Testis (tissue), 5 donors: ENCODE measurements at places on chromosomes 11 and 22. TPM values are rescaled to one million over a fixed set of nuclear protein-coding genes. Genes with fewer than 3 reads are reported as not detected.

Gene IFITM5
- not detected for total RNA-seq

Gene NXF1
- total RNA-seq = 94.6 TPM

Gene MRGPRX1
- not detected for total RNA-seq

Gene MLC1
- 1.5 TPM for total RNA-seq

Gene C11orf65
- 48.9 TPM for total RNA-seq

Gene ROBO3
- total RNA-seq = 11.8 TPM

GRCh38 chr22:16959345-16959930 is 48.6 kb downstream of the GAB4 start:
- no peak overlapping the region for H3K27ac ChIP-seq
- H3K36me3 ChIP-seq = no peaks in the 10 kb centered on the region
- H3K27me3 ChIP-seq = no peaks in the 10 kb centered on the region
- no peak overlapping the region for H3K4me3 ChIP-seq

DNA sequence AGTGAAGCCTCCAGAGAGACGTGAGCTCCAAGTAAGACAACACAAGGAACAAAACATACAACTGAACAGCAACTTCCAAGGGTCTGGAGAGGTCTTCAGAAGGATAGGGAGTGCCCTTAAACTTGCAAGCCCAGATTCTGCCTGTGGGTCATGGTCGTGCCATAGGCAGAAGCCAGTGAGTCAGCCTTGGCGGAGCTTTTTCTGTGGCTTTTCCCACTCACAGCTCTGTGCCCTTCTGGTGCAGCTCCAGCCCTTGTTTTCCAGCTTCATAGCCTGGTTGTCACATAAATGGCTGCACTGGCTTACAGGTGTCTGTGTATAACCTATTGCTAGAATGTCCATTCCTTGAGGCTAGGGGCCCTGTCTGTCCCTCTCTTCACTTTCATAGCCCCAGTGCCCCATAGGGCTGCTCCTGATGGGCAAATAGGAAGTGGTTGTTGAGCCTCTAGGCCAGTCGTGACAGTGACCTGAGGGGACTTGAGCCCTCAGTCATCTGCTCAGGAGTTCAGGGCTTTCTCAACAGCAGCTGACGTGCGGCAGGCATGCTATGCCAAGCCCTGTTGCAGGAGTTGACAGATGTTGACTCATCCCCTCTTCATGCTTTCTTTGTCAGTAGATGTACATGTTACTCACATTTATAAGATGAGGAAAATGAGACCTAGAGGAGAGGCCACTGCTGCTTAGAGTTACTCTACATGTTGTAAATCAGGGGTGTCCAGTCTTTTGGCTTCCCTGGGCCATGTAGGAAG is 7.4 kb downstream of the MED15 start:
- H3K27me3 ChIP-seq = no peaks in the 10 kb centered on the region
- DNase-seq = no peak
- H3K27ac ChIP-seq = no peak overlapping the region
- no peaks in the 10 kb centered on the region for H3K36me3 ChIP-seq

GRCh38 chr11:79011357-79011756 is 429.5 kb downstream of the TENM4 start:
- H3K27me3 ChIP-seq = no peaks in the 10 kb centered on the region
- no peaks in the 10 kb centered on the region for H3K4me1 ChIP-seq
- no peak overlapping the region for H3K27ac ChIP-seq
- no peak overlapping the region for H3K4me3 ChIP-seq
- DNase-seq = no peak

- H3K36me3 ChIP-seq = no peaks in the 10 kb centered on the region
- no peaks in the 10 kb centered on the region for H3K4me1 ChIP-seq
- H3K4me3 ChIP-seq = no peak overlapping the region
- H3K27me3 ChIP-seq = no peaks in the 10 kb centered on the region
- H3K27ac ChIP-seq = no peak overlapping the region
Measured at GRCh38 chr11:125382314-125382791, 113.7 kb downstream of the FEZ1 start.

- DNase-seq = no peak
- H3K27ac ChIP-seq = no peak overlapping the region
- H3K4me1 ChIP-seq = no peaks in the 10 kb centered on the region
- H3K4me3 ChIP-seq = no peak overlapping the region
- H3K36me3 ChIP-seq = no peaks in the 10 kb centered on the region
Measured at GRCh38 chr11:79925570-79925969, 484.7 kb upstream of the TENM4 start.

- H3K4me3 ChIP-seq = no peak overlapping the region
- H3K27me3 ChIP-seq = no peaks in the 10 kb centered on the region
- no peak overlapping the region for H3K27ac ChIP-seq
- no peaks in the 10 kb centered on the region for H3K36me3 ChIP-seq
- DNase-seq = no peak
Measured at GRCh38 chr11:34298871-34299270, 58.9 kb downstream of the ABTB2 start.

DNA sequence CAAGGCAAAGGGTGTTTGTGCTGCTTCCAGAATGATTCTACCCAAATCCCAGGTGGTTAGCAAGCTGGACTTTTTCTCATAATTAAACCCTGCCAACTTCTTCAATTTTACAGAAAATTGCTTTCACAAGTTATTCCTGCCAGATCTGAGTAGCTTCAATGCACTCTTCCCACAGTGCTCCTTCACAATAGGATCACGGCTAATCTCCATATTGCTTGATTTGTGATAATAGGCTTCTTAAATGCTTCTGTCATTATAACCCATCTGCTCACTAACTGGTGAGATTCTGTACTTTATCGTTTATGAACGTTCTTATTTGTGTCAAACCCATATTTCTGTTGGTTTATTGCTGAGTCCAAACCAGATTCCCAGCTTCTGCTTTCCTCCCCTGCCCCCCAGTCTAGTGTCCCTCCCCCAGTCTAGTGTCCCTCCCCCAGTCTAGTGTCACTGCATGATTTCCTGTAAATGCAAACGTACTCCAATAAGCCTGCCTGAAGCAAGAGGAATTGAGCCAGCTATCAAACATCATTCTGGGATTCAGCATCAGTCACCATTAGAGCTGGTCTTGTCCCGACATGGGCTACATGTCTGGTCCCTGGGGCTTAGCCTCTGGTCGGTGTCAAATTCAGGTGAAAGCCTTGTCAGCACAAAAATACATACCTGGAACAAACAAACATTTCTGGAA is 14.0 kb downstream of the MMP3 start:
- no peak overlapping the region for H3K27ac ChIP-seq
- no peaks in the 10 kb centered on the region for H3K36me3 ChIP-seq
- DNase-seq = no peak
- H3K4me3 ChIP-seq = no peak overlapping the region
- H3K4me1 ChIP-seq = no peaks in the 10 kb centered on the region

- DNase-seq = no peak
- no peak overlapping the region for H3K27ac ChIP-seq
- no peak overlapping the region for H3K4me3 ChIP-seq
- H3K4me1 ChIP-seq = no peaks in the 10 kb centered on the region
Measured at GRCh38 chr11:131957875-131958274, 587.5 kb downstream of the NTM start.

GRCh38 chr11:69499186-69499917 is 17.9 kb downstream of the LINC01488 start:
- no peaks in the 10 kb centered on the region for H3K27me3 ChIP-seq
- no peak for DNase-seq
- peaks cover 14% of the 10 kb centered on the region for H3K4me1 ChIP-seq
- H3K27ac ChIP-seq = no peak overlapping the region
- no peak overlapping the region for H3K4me3 ChIP-seq

GRCh38 chr11:104690241-104690640 is 208.0 kb downstream of the CASP12 start:
- no peak overlapping the region for H3K4me3 ChIP-seq
- H3K36me3 ChIP-seq = no peaks in the 10 kb centered on the region
- H3K27me3 ChIP-seq = no peaks in the 10 kb centered on the region
- no peaks in the 10 kb centered on the region for H3K4me1 ChIP-seq
- H3K27ac ChIP-seq = no peak overlapping the region

DNA sequence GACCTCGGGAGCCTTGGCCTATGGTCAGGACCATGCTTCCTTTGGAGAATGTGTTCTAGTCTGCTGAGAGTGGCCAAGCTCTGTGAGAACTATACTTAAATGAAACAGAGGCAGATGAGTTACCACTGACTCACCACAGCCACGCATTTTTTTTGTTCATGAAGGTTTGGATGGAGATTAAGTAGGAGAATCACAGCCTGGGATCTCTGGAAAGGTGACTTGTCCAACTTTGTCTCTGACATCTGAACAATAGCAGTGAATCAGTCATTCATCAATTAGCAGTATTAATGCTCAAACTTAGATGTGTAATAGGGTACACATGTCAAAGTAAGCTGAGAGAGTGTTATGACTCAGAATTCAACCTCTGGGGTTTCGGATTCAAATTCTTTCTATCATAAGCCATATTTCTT is 100.7 kb upstream of the ANO3 start:
- no peaks in the 10 kb centered on the region for H3K4me1 ChIP-seq
- no peaks in the 10 kb centered on the region for H3K27me3 ChIP-seq
- DNase-seq = no peak
- no peaks in the 10 kb centered on the region for H3K36me3 ChIP-seq

GRCh38 chr11:33651555-33651954 is 49.1 kb downstream of the C11orf91 start:
- no peak overlapping the region for H3K4me3 ChIP-seq
- peaks cover 11% of the 10 kb centered on the region for H3K4me1 ChIP-seq
- H3K36me3 ChIP-seq = no peaks in the 10 kb centered on the region
- no peak overlapping the region for H3K27ac ChIP-seq

GRCh38 chr22:49107961-49108530 is 719.6 kb downstream of the BRD1 start:
- no peak overlapping the region for H3K27ac ChIP-seq
- no peaks in the 10 kb centered on the region for H3K4me1 ChIP-seq
- no peaks in the 10 kb centered on the region for H3K36me3 ChIP-seq
- H3K27me3 ChIP-seq = no peaks in the 10 kb centered on the region

DNA sequence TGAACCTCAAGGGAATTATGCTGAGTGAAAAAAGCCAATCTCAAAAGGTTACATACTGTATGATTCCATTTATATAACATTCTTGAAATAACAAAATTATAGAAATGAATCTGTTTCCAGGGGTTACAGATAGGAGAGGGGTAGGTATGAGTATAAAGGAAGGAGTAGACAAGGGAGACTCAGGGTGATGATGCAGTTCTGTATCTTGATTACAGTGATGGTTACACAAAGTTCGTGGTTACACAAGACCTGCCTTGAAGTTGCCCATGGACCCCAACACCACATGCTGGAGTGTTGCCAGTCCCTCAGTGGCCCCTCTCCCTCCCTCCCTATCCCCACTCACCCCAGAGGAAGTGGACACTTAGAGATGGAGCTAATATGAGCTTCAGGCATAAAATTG is 20.3 kb downstream of the STK33 start:
- no peaks in the 10 kb centered on the region for H3K4me1 ChIP-seq
- H3K27ac ChIP-seq = no peak overlapping the region
- H3K36me3 ChIP-seq = no peaks in the 10 kb centered on the region
- H3K4me3 ChIP-seq = no peak overlapping the region

DNA sequence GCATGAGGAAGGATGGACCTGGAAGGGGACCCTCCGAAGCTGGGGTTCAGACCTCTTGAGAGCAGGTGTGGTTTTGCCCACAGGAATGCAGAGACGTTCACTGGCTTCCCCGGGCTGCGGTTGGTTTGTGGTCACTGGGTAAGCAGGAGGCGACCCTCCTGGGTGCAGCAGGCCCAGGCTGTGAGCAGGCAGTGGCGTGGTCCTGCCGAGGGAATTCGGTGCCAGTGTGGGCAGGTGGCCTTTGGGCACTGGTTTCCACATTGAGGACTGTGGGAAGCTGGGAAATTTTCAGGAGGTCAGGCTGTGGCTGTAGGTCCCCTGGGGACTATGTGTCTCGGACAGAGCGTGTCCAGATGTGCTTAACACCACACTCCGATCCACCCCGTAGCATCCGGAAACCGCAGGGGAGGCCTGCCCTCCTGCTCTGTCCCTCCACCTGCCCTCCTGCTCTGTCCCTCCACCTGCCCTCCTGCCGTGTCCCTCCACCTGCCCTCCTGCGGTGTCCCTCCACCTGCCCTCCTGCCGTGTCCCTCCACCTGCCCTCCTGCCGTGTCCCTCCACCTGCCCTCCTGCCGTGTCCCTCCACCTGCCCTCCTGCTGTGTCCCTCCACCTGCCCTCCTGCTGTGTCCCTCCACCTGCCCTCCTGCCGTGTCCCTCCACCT is 27.5 kb downstream of the TPCN2 start:
- no peaks in the 10 kb centered on the region for H3K27me3 ChIP-seq
- H3K27ac ChIP-seq = peak overlapping the region; percentile 22
- DNase-seq = no peak

- H3K27me3 ChIP-seq = no peaks in the 10 kb centered on the region
- H3K27ac ChIP-seq = no peak overlapping the region
- peaks cover 16% of the 10 kb centered on the region for H3K4me1 ChIP-seq
- H3K4me3 ChIP-seq = no peak overlapping the region
Measured at GRCh38 chr11:10380921-10381320, 74.1 kb upstream of the AMPD3 start.

- no peak overlapping the region for H3K27ac ChIP-seq
- no peak overlapping the region for H3K4me3 ChIP-seq
- no peaks in the 10 kb centered on the region for H3K36me3 ChIP-seq
Measured at GRCh38 chr22:50027639-50028537, 15.3 kb upstream of the IL17REL start.

GRCh38 chr22:36330655-36331305 is 57.0 kb downstream of the MYH9 start:
- H3K27ac ChIP-seq = peak overlapping the region; percentile 74
- H3K36me3 ChIP-seq = no peaks in the 10 kb centered on the region
- DNase-seq = no peak

GRCh38 chr11:81104051-81104450 is 1629.6 kb downstream of the FAM181B start:
- no peak overlapping the region for H3K27ac ChIP-seq
- no peak overlapping the region for H3K4me3 ChIP-seq
- no peaks in the 10 kb centered on the region for H3K4me1 ChIP-seq
- no peak for DNase-seq

DNA sequence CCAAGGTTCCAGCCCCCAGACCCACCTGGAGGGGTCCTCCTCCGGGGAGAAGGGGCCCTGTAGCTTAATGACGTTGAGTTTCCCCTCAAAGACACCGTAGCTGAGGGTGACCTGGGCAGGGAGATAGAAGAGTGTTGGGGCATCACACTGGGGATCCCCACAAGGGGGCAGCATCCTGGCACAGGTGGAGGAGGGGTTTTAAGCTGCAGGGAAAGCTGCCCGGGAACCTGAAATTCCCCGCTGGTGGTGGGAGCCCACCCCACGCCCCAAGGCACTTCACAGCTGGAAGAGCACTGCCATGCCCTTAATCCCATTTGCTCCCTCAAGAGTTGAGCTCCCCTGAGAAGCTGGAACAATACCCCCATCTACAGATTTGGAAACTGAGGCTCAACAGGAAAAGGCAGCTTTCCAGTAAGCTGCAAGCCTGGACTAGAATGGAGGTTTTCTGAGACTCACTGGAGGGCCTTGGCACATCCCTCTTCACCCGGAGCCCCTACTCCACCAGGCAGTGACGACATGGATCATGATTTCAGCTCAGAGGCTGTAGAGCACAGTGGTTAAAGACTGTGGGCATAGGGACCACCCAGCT is 13.7 kb downstream of the MFNG start:
- H3K4me1 ChIP-seq = no peaks in the 10 kb centered on the region
- no peak for DNase-seq
- H3K4me3 ChIP-seq = no peak overlapping the region
- H3K27me3 ChIP-seq = no peaks in the 10 kb centered on the region
- no peak overlapping the region for H3K27ac ChIP-seq
